CD8-positive, alpha-beta memory T cell (primary cell): ENCODE measurements at places on chromosomes 12 and 14. TPM values are rescaled to one million over a fixed set of nuclear protein-coding genes. Genes with fewer than 3 reads are reported as not detected.

OVCH1 gene
- total RNA-seq = not detected

- no peak for DNase-seq
Observed at GRCh38 chr12:116213885-116214527, 63.5 kb downstream of the MED13L start.

DNA sequence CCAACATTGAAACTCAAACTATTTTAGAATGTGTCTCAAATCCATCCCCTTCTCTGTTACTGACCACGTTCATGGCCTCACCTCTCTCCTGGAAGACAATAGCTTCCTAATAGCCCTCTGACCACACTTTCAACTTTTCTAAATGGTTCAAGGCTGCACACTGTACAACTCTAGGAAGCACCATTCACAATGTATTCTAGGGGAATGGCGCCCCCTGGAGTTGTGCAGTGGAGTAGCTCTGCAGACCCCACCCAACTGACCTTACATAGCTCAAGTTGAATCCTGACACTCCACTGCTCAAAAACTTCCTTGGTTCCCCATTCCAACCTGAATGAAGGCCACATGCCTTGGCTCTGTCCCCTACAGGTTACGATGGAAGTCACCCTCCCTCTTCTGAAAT lies 77.6 kb downstream of the GAS2L3 start:
- no peak for DNase-seq

DNA sequence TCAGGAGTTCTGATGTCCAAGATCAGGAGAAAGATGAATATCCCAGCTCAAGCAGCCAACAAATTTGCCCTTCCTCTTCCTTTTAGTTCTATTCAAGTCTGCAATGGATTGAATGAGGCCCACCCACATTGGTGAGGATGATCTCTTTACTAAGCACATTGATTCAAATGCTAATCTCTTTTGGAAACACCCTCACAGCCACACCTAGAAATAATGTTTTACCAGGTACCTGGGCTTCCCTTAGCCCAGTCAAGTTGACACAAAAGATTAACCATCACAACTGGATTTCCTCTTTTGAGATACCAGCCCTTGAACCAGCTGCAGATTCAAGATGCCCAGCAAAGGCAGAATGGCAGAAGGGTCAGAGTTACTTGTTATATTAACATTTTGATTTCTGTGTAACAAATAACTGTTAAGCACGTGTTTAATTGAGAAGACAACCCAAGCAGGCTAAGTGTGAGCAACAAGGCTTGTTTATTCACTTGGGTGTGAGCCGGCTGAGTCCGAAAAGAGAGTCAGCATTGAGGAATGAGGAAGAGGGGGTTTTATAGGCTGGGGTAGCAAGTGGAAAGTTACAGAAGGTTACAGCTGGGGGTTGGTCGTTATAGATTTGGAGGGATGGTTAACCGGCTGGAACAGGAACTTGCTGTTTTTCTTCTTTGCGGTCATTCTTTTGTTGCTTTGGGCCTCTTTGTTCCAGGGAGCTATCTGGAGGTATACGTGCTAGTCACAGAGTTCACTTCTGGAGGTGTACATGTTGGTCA lies 180.3 kb downstream of the EMP1 start:
- no peak for DNase-seq

GRCh38 chr14:103869406-103870143 lies 22.2 kb upstream of the PPP1R13B start:
- no peak for DNase-seq

- DNase-seq = no peak
Observed at GRCh38 chr12:131046813-131047788, 93.4 kb downstream of the ADGRD1 start.

DNA sequence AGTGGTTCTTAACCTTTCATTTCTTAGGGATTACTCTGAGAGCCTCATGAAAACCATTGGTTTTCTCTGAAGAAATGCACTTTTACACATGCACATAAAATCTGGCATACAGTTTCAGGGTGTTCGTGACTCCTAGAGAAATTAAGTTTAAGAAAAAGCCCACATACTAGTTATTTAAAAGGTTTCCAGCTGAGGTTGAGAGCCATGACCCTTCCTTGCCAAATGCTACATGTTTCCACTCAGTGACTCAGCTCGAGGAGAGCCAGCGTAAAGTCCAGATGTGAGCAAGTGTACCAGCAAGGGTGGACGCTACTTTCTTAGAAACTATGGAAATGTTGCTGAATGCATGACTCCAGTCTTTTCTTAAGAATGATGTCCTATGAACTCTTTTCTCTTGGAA lies 42.7 kb upstream of the FLRT2 start:
- no peak for DNase-seq

GRCh38 chr12:57456145-57456700 lies 1.1 kb downstream of the INHBE start:
- no peak for DNase-seq
